ENCODE measurements at places on chromosomes 13 and 19.

DNA sequence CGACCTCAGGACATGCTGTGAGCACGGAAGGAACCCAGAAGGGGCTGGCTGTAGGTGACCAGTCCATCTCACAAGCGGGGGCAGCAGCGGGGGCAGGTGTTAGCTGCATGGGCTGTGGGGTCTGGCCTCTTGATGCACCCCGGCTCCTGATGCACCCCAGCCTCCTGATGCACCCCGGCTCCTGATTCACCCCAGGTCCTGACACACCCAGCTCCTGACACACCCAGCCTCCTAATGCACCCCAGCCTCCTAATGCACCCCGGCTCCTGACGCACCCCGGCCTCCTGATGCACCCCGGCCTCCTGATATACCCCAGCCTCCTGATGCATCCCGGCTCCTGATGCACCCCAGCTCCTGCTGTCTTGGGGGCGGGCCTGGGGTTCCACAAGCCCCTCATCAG lies 7.4 kb downstream of the LSM7 start:
- no peak for DNase-seq

DNA sequence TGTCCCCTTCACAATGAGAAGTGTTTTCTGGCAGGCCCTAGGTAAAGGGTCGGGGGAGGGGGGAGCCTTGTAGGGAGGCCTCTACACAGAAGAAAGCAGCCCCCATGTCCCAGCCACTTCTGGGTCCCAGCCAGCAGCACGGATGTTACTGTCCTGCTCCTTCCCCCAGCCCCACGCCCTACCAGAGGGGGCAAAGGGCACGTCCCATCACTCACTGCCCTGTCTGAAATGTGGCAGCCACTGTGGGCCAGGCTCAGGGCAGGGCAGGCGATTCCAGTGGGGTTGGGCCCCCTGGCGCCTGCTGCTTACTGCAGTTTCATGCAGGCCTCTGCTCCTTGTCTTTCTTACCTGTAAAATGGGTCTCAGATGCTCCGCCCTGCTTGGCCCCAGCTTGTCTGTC lies 6.1 kb upstream of the SLC25A42 start:
- no peak for DNase-seq

GRCh38 chr13:51687947-51688714 lies 103.9 kb downstream of the WDFY2 start:
- DNase-seq, result no peak

GRCh38 chr19:47315125-47315821 lies 5.6 kb downstream of the C5AR1 start:
- DNase-seq, result peak; percentile 78

- no peak for DNase-seq
Measured at GRCh38 chr19:38193445-38193844, 30.6 kb downstream of the DPF1 start.

- DNase-seq, result no peak
Measured at GRCh38 chr19:56372281-56372680, 21.1 kb downstream of the ZNF582 start.

- no peak for DNase-seq
Measured at GRCh38 chr19:6229951-6230712, 49.6 kb downstream of the MLLT1 start.

- DNase-seq, result no peak
Measured at GRCh38 chr13:24851546-24851945, 87.6 kb downstream of the RNF17 start.

Measured in brain pericyte (primary cell).